ENCODE measurements at places on chromosomes 3 and 15.

GRCh38 chr3:71389911-71390573 lies 193.5 kb downstream of the FOXP1 start:
- no peak for DNase-seq

DNA sequence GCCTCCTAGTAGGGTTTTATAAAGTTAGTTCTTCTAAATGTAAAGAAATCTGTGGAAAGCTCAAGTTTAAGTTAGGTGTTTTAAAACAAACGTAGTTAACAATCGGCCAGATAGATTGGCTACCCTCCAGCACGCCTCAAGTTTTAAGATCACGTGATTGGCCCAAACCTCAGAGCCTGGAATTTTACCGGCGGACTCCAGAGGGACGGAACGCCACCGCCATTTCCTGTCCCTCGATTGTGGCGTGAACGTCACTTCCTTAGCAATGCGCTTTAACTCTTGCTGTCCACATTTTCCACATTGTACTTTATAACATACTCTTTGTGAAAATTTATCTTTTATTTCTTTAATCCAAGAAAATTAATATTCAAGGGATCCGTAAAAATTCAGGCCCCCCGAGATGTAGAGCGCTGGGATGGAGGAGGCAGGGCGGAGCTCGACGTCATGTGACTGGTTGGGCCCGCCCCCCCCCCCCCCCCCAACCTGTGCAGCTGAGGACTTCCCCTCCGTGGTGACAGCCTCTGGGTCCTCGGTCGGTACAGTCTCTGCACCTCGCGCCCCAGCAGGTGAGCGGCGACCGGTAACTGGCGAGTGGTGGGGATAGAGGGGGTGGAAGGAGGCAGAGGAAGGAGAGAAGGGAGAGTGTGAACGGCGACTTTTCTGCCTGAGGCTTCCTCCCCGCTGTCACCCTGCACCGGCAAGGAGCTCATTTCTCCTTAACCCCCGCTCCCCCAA lies at the start of gene ATP6V1A:
Gene ATP6V1A (plus strand): TSS at position 488 of the 735 bp plus-strand sequence. CDS start 31,719 bp downstream, outside the sequence.
- DNase-seq = peak; percentile 98

DNA sequence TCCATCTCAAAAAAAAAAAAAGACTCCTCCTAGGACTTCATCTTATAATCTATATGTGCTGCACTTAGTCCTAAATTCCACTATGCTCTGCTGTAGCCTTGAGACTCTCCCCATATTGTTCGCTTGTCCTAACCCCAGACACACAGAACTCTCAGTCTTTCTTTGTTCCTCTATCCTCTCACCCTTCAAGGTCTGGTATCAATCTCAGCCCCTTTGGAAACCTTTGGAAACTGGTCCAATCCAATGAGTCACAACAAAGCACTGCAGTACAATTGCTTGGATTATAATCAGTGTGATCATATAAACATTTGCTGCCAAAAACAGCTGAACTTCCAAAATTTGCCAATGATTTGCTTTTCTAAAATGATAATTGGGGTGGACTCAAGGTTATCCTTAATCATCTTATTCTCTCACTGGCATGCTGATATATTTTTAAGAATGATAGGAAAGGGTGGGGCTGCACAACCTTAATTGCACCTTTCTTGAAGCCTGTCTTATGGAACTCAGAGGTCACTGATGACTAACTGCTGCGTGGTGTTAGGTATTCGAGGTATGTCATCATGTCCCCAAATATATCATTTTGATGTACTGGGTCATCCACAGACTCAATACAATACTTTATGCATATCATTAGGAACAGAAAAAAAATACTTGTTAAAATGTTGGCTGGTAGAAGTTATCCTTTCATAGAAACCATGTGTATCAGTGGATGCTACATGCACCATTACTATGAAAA lies 756.7 kb downstream of the NR2F2 start:
- no peak for DNase-seq

- no peak for DNase-seq
Measured at GRCh38 chr3:126129398-126129891, 45.5 kb upstream of the SLC41A3 start.

DNA sequence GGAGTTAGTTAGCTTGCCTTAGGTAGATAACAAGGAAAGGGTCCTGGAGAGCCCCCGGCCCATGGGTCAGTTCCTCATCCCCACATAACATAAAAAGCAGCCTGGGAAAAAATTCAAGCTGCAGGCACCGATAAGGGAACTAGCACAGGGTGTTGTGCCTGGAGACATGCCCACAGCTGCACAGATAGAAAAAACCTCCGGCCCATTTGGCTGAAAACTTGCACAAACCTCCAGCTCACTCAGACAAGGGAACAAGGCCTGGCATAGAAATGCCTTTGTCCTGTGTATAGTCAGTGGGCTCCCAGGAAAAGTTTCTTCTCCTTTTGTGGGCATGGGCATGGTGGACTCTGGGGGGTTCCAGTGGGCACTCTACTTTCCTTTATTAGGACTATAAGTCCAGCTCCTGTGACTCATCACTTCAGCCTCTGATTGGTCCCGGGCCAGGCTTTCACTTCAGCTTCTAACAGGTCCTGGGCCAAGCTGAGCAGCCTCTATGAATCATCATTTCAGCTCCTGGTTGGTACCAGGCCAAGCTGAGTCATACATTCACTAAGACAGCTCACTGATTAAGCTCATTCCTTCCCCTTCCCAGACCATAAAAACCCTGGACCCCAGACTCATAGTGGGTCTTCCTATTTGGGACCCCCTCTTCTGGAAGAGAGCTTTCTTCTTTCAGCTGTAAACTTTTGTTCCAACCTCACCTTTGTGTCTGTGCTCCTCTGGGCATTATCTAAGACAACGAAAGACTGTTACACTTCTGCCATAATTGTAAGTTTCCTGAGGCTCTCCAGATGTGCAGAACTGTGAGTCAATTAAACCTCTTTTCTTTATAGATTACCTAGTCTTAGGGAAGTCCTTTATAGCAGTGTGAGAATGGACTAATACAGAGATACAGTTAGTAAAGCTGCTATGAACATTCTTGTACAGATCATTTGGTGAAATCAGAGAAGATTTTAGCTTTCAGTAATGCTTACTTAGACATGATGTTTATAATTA lies 348.0 kb upstream of the DPPA4 start:
- no peak for DNase-seq

DNA sequence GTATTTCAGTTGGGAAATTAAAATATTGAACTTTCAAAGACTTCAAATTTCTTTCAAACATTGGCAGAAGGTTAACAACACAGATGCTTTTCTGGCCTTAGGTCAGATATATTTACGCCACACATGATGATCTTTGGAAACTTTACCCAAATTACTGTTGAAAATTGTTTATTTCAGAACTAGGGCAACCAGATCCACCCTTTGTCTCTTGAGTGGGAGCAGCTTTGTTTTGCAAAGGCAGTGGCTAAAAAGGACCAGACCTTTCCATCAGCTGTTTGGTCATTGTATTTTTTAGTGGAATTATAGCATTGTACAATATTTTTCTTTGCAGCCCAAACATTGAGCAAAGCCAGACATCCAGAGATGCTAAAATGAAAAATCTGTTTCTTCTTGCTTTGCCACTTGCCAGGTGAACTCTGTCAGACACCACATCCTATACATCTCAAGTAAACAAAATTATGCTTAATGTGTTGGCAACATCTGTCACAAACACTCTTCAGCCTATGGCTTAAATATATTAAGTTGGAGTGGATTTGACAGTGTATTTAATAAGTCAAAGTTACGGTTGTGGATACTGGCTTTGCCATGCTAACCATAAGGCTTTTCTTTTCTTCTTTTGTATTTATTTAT lies 651.9 kb downstream of the RBMS3 start:
- DNase-seq = no peak

DNA sequence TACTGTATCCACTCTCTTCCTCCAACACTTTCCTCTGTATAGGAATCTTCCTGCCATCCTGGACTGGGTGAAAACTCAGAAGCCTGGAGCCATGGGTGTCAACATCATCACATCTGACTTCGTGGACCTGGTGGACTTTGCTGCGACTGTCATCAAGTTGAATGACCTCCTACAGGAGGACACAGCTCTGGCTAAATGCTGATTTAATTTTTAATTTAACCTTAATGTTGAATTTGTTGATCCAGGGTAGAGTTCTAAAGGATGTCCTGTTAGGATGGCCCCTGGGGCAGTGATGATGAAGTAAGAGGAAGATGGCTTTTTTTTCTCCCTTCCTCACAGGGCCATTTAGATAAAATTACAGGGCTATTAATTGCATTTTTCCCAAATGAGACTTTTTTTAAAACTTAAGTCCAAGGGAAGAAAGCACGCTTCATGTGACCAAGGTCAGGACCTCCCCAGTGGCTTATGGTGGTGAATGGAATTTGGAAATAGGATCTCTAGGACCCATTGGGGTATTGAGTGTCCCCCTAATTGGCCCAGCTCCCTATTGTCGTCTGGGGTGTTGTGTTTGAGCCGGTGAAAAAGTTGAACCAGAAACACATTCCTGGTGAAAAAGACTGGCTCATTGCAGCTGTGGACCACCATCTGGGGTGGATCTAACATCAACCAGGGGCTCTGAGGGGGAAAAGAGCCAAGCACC lies 125.7 kb upstream of the ZBED2 start:
- no peak for DNase-seq

- no peak for DNase-seq
Measured at GRCh38 chr15:63708126-63708772, 111.1 kb downstream of the FBXL22 start.

- no peak for DNase-seq
Measured at GRCh38 chr3:53588122-53588521, 93.7 kb downstream of the CACNA1D start.
